Left cardiac atrium (tissue), 4 donors: ENCODE measurements at places on chromosomes 6 and 20.

GRCh38 chr20:43438578-43439316, 18.9 kb upstream of the SRSF6 start:
- no peak for DNase-seq

GRCh38 chr6:27505209-27506027, 32.5 kb upstream of the ZNF184 start:
- DNase-seq, result no peak

DNA sequence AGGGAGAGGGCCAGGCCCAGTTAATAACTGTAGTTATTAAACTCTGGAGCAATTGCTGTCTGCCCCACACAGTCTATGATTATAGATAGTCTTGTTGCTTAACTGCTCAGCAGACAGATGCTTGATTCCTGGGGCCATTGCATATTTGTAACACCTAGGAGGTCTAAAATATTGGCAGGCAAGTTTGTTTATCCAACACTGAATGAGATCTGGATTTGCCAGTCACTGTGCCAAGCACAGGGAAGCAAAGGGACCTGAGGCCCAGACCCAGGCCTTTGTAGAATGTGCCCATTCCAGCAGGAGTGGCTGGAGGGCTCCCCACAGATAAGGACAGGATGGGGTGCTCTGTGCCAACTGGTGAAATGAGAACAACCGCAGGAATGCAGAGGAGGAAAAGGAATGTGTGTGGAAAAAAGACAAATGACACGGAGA, 17.6 kb upstream of the ENTPD6 start:
- DNase-seq, result no peak

GRCh38 chr6:74222768-74223333, 526.8 kb downstream of the CD109 start:
- DNase-seq, result no peak

- DNase-seq, result no peak
These were observed 1.1 kb downstream of the DLK2 start for GRCh38 chr6:43454290-43454695.

DNA sequence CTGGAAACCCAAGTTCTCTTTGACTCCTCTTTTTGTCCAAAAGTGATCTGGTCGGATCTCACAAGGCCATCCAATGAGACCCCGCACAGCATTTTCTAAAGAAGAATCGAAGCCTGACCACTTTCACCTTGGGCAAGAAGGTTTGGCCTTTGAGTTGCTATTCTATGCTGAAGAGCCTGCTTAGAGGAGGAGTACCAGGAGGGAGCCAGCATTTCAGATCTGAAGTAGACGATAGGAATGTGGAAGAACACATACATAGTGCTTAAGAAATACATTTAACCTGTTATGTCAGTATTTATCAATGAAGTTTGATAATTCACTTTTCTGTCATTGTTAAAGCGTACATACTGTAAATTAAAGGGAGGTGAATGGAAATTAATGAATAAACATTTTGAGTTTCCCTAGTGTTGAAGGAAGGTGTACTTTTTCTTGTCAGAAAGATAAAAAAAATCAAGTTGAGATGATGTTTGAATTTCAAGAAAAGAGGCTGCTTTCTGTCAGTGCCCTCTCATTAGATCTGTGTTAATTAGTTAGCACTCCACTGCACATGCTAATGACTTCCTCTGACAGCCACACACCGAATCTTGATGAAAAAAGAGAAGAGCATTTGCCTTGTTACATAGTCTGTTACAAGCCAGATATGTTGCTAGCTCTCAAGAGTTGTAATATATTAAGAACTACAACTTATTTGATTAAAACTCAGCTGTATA, 10.9 kb upstream of the TDRD6 start:
- DNase-seq, result no peak
